ENCODE measurements at places on chromosomes 3 and 15.

GRCh38 chr3:154210986-154211385 lies 89.8 kb downstream of the ARHGEF26 start:
- DNase-seq = no peak

DNA sequence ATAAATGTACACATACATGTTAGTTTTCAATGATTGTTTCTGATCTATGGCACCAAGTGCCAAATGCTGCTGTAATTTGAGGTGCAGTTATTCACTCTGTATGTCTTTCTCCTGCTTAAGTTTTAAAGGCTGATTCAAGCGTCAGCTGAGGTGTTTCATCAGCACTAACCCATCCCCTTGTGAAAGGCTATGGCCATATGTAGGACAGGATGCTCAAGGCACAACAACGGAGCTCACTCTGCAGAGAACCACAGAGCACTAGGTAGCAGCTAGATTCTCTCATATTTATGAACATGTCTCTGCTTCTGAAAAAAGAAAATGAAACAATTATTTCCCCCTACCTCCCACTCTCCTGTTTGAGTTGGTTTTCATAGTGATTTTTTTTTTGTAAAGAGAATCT lies 340.0 kb upstream of the TMCO5A start:
- DNase-seq = no peak

DNA sequence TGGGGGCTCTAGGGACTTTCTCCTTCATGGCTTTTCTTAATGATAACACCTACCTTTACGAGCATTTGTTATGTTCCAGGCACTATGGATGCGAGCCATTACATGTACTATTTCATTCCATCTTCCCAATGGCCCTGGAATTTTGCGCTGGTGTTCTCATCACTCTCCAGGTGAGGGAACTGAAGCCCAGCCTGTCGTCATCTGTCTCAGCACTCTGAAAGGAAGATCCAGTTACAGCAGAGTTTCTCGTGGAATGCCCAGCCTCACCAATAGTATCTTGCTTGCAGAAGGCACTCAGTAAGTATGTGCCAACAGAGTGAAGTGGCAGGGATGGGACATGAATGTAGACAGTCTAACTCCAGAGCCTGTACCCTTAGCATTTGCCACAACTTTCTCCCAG lies 56.8 kb downstream of the NOX5 start:
- no peak for DNase-seq

DNA sequence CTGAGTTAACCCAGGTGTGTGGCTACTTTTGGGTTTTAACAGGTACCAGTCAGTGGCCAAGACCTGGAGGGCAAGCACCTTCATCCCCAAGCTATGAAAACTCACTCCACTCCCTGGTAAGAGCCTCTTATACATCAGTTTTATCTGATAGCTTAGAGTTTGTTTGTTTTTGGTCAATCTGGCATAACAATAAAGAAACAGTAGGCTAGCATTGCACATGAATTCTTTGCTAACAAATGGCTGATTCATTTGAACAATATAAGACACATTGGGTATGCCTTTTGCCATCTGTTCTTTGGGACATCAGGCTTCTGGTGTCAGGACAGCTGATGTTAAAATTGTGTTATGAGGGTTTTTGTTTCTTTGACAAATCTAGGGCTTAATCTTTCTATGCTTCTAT lies 125.0 kb upstream of the CGNL1 start:
- DNase-seq = no peak

- DNase-seq = no peak
Measured at GRCh38 chr3:17355591-17355990, 386.8 kb downstream of the TBC1D5 start.

- no peak for DNase-seq
Measured at GRCh38 chr15:42359985-42360384, 684 bp downstream of the CAPN3 start.

DNA sequence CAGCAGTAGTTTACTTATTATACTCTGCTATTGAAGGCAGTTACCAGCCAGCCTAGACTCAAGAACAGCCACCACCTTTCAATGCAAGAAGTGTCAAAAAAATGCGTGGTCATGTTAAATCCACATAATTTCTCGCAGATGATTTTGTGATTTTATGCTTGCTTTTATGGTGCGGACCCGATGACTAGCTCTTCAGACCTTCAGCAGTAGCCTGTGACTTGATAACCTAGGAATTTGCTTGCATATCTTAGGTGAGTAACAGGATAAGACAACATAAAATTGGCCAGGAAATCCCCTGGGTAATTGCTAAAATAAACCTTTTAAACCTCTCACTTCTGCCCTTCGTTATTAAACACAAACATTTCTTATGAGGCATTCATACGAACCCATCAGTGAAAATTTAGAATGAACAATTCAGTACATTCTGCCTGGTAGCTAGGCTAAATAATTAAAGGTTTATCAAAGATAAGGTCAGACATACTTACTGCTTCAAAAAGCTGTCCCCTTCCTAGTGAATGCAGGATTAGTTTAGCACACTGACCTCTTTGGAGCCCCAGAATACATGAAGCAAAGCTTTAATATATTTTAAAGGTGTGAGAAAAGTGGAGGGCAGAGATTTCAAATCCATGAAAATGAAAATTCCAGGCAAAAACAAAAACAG lies 798.8 kb downstream of the OTOL1 start:
- no peak for DNase-seq

DNA sequence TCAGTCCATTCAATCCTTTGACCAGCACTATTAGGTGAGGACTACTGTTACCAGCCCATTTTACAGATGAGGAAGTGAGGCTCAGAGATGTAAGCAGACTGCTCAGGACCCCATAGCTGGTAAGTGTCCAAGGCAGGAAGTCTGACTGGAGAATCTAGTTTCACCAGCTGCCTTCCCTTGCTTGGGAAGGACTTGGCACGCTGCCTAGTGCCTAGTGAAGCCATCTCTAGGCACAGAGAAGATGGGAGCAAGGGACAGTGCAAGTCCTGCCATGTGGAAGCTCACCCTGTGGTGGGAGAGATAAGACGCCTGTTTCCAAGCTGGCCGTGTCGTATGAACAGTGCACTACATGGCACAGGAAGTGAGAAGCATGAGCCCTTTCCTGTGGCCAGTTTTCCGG lies 111.8 kb upstream of the TMC3 start:
- DNase-seq = no peak

GRCh38 chr3:120212505-120212904 lies 72.5 kb downstream of the GPR156 start:
- DNase-seq = no peak

All from activated T-cell treated with anti-CD3 and anti-CD28 coated beads for 4 hours (primary cell).